CD4-positive, alpha-beta memory T cell (primary cell): ENCODE measurements at places on chromosomes 3 and 15.
A peak's percentile ranks its signal among the peaks of the same experiment; 100 is the strongest.

DNA sequence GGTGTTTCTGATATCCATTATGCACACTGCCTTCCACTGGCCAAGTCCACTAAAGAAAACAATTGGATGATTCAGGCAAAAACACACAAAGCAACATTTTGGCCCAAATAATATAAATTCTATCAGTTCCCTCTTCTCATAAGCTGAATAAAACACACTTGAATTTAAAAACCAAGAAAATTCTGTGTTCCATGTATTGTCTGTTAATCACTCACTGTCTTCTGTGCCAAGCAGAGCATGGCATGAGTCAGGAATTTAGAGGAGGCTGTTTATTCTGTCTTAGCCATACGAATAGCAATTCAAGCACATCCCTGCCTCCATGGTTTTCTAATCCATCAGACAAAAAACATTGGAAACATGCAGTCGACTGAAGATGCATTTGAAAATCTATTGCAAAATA, 215.6 kb upstream of the UMPS start:
- no peak for DNase-seq

GRCh38 chr15:65598468-65598867, 12.5 kb downstream of the INTS14 start:
- DNase-seq, result no peak

DNA sequence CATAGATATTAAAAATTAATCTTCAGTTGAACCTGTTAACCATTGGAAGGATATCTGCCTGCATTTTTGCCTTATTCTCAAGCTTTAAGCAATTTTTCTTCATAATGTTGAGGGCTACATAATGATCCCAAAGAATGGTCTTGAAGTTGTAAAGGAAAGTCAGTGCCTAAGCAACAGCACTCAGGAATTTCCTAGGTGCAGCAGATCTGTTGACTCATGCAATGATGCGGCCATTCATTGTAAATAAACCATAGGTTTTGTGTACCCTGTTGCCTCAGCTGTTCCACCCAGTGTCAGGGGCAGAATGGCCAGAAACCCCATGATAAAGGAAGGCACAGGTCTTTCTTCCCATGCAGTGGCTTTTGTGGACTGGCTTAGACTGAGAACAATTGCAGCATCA, 78.4 kb upstream of the TRIM42 start:
- no peak for DNase-seq

DNA sequence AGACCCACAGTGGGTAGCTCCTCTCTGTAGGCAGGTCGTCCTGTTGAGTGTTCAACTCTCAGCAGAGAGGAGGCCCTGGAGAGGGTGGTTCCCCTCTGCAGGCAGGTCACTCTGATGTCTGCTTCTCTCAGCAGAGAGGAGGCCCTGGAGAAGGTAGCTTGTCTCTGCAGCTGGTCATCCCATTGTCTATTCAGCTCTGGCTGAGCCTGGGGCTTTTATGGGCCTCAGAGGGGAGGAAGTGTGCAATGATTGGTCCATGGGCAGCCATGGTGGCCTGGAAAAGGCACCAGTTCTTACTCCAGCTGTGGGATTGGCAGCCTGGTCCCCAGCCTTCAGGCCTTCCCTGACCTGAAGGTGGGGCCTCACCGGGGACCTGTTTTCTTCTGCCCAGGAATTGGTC, 52.9 kb downstream of the PPCDC start:
- DNase-seq, result no peak

GRCh38 chr15:57619746-57620145, 28.0 kb downstream of the MYZAP start:
- no peak for DNase-seq

DNA sequence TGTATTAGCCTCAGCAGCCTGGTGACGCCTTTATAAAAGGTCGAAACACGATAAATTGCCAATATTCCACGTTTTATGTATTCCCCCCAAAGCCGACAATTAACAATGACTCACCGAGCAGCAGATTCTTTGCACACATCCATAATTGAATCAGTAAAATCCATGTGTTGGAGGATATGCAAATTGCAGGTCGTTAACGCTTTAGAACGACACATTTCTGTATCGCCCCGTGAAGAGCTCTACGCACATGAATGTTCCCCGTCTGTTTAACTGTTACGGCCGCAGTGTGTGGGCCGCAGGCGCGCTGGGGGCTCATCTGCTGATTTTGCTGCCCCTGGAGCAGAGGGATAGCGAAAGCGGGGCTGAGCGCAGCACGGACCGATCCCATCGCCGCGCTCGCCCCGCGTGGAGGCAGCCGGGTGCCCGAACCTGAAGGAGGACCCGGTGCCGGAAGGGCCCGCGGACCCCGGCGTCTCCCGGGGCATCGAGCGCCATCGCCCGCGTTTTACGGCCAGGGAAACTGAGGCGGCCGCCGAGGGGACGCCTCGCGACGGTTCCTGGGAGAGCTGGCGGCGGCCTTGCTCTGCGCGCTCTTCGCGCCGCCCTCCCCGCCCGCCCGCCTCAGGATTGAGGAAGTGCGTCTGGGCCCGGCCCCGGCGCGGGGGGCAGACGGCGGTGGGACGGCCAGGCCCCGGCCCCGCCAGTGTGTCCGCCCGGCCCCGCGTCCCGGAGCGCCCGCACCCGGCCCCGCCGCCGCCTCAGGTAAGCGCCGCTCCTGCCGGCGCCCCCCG, at the start of gene LRRK1:
LRRK1 (plus strand) TSS at position 668 of the 791 bp plus-strand sequence. CDS start 5,276 bp downstream, outside the sequence.
- DNase-seq, result no peak

GRCh38 chr3:149575213-149575960, 82.4 kb downstream of the WWTR1 start:
- DNase-seq, result no peak

DNA sequence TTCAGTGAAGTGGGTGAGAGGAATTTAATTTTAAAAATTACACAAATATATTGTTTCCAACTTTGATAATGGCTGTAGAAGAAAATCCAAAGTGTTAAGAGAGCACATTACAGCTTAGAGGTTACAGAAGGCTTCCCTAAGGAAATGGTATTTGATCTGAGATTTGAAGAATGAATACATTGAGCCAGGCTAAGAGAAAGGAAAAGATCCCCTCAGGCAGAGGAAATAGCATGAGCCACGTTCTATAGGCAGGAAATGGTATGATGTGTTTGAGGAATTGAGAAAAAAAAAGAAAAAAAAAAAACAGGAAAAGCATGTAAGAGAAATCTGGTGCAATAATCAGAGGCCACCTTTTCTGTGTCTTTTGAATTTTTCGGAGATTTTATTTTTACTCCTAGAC, 48.6 kb downstream of the UNC13C start:
- no peak for DNase-seq

GRCh38 chr15:91593653-91594052, 259.9 kb upstream of the SLCO3A1 start:
- DNase-seq, result no peak

DNA sequence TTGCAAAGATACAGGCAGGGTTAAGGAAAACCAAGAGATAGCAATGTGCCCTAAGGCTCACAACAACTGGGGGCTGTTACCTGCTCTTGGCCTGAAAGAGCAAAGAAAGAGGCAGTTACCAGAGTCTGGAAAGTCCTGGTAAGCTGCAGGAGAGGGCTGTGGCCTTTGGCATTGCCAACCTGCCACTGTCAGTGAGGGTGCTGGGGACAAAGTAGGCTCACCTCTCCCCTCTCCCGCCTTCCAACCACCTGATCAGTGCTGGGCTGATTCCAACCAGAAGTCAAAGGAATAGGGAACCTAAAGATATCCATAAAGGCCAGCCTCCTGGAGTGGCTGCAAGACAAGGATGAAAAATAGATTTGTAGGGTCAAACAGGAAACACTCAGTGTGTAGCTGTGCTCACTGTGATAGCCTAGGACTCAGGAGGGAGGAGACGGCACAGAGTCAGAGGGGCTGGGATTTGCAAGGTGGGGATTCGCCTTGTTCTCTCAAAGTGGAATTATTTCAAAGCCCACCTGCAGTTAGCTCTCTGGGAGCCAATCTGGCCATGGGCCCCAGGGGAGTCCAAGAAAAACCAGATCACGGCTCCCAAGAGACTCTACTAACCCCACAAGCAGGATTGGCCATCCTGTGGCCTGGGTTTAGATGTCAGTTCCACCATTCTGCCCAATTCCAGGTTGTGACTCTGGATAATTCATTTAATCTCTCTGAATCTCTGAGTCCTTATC, 204.0 kb upstream of the BCL6 start:
- no peak for DNase-seq

- peak; percentile 11 for DNase-seq
Measured at GRCh38 chr3:39294446-39295183, 14.8 kb upstream of the CX3CR1 start.

DNA sequence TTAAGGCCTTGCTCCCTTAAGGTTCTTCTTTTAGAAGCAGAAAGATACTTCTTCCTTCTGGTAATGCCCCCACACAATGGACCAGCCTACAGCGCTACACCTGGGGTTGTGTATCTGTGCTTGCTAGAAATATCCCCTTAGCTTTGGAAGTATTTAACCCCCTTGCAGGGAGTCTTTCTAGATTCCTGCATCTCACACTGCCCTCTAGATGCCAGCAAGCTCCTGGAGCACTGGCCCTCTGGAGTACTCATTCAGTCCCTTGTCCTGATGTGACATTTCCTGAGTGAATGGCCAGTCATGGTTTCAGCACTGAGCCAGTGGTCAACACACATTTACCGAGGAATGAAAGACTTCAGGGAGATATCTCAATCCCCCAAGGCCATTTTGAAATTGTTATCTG, 30.4 kb upstream of the RBP2 start:
- DNase-seq, result no peak

GRCh38 chr3:72733676-72734075, 114.6 kb downstream of the SHQ1 start:
- no peak for DNase-seq
